ENCODE measurements at places on chromosomes 3 and 15.

DNA sequence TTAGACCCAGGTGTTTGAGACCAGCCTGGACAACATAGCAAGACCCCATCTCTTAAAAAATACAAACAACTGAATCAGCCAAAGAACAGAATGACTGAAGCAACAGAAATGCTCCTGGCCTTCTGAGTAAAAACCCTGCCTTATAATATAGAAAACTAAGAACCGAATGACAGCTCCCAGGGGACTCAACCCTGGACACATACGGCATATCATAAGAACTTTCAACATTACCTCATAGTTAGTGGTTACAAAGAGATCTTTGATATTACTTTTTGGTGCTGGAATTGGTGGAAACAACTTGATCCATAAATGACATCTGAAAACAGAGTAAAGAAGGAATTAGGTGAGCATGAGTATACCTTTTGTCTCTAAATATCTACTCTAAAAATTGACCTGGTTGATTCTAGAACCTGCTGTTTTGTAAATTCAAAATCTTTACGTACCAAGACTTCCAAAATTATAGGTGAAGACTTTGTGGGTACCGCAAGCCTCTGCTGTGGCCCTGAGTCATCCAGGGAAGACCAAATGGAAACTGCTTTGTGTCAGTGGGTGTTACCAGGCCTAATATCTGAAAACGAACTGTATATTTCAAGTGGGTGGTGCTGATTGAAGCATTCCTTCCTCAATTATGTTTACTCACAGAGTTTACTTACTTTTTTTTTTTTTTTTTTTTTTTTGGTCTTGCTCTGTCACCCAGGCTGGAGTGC is 35.5 kb downstream of the IL5RA start:
- DNase-seq, result no peak

DNA sequence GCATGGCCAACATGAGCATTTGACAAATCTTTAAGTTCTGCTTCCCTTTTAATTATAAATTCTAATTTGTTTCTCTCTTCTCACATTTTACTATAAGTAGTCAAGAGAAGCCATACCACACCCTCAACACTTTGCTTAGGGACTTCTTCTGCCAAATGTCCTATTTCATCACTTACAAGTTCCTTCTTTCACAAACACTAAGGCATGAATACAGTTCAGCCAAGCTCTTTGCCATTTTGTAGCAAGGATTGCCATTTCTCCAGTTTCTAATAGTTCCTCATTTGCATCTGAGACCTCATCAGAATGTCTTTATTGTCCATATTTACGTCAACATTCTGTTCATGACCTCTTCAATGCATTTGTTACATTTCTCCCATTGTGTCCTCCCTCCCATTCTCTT is 29.4 kb downstream of the SLC22A14 start:
- no peak for DNase-seq

DNA sequence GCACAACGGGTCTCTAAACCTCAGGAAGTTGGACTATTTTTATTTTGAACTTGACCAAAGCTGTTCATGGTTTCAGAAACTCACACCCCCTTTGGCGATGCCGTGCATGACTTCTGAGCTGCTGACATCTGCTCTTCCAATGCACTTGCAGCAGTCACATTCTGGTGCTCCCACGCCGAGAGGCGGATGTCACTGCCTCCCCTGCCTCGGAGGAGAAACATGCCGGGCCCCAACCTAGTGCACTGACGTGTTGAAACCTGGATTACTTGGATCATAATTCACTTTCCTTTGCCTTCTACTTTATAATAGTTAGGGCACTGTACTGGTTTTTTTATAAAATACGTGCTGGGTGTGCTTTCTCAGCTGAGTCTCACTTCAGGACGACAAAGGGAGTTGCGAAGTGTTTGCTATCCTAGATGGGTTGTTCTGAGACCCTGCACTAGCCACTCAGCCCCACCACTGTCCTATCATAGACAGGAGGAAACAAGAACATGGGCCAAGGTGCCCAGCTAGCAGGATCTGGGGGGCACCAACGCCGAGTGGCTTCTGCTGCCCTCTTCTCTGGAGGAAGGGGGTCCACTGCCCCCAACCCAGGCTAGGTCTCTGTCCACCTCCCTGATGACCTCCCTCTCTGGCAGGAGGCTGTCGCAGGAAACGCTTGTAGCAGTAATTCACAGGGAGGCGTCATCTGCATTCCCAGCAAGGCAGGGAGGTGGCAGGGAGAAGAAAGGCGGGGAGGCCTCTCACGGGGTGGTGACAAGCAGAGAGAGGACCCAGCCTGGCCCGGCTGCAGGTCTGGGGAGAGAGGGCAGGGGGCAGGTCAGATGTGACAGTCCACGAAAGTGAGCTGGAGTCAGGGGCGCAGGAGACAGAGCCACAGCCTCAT is 158.8 kb upstream of the IQSEC1 start:
- DNase-seq, result no peak

GRCh38 chr3:36652104-36652503 is 112.2 kb downstream of the DCLK3 start:
- DNase-seq, result no peak

DNA sequence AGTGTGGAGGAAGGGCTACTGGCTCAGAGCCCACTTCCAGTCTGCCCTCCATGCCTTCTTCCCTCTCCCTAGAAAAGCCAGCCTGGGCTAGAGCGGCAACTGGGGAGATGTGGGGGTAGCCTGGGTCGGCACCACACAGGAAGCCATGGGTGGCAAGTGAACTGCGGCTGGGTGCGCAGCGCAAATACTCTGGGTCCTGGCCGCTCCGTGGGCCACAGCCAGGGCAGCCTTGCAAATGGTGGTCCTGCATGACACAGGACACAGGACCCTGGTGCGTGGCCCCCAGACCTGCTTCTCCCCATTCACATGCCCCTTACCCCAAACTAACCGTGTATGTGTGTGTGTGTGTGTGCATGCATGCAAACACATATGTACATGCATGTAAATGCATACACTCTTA is 25.7 kb downstream of the PRKCD start:
- no peak for DNase-seq

GRCh38 chr3:112042842-112043280 is 8.3 kb downstream of the TMPRSS7 start:
- DNase-seq, result no peak

GRCh38 chr3:69200384-69201068 is 78.1 kb upstream of the LMOD3 start:
- DNase-seq, result no peak

DNA sequence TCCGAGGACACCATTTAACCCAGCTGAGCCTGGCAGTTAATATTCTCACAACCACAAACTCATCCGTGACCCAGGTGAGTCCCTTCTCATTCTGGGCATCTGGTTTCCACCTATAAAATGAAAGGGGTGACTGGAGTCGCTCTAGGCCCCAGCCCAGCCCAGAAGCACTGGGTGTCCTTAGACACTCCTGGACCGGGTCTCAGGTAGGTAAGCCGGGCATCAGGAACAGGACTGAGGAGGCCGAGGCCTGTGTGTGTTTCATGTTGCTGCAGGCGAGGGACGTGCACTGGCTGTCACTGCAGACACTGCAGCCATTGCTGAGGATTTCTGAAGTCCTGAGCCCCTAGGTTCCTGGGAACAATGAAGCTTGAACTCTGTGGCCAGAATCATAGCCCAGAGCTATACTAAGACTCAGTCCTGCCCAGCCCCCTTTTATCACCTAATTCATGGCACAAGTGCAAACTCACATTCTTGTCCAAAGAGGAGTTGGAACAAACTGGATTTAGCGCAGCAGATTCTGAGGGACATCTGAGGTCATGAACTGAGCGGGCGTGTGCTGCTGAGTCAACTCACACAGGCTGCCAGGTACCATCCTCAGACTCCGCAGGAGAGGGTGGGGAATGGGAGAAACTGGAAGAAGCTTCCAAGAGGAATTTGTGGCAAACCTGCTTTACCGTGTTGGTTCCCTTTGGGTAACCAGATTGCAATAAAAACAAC is 184.9 kb downstream of the FAM43A start:
- no peak for DNase-seq

GRCh38 chr3:104909721-104910120 is 457.0 kb upstream of the ALCAM start:
- no peak for DNase-seq

DNA sequence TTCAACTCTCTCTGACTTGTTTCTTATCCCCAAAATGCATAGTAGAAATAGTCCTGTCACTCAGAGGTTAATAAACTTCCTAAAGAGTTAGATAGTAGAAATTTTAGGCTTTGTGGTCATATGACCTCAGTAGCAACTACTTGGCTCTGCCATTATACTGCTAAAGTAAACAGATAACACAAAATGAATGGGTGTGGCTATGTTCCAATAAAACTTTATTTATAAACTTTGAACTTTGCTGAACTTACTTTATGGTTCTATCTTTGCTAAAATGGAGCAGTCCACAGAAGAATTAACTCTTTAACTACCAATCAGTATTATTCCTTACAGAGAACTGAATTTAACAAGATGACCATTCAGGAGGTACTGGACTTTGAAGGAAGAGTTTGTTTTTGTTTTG is 393.6 kb upstream of the CDIN1 start:
- DNase-seq, result no peak

- DNase-seq, result no peak
Measured at GRCh38 chr3:30628205-30628900, 22.0 kb downstream of the TGFBR2 start.

DNA sequence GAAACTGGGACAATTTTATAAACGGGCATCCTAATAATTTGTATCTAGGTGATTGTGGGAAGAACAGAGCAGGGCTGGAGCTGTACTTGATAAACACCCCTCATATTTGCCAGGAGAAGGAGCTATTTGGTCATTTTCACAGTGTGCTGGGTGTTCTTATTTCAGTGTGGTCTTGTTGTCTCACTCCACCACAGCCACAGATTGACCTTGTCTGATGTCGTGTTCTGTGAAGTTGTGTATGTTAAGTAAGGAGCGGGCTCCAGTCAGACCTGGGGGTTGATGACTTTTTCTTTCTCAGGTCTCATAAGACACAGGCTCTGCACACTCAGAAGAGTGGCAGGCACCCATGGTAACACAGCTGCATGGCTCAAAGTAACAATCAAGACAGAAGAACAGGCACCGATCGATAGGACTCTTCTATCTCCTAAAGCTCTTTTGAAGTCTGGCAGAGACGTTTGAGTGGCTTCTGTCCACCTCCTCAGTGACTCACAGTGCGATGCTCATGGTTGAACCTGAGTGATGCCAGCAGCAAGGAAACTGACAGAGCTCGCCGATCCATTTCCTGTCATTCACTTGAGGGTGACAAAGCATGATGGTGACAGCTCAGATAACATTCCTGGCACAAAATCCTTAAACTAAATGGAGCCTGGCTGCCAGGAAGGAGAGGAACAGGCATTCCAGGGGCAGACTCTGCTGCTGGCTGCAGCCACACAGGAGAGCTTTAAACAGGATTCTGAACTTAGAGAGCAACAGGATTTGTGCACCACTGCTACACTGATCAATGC is 20.8 kb downstream of the DPH3 start:
- no peak for DNase-seq

DNA sequence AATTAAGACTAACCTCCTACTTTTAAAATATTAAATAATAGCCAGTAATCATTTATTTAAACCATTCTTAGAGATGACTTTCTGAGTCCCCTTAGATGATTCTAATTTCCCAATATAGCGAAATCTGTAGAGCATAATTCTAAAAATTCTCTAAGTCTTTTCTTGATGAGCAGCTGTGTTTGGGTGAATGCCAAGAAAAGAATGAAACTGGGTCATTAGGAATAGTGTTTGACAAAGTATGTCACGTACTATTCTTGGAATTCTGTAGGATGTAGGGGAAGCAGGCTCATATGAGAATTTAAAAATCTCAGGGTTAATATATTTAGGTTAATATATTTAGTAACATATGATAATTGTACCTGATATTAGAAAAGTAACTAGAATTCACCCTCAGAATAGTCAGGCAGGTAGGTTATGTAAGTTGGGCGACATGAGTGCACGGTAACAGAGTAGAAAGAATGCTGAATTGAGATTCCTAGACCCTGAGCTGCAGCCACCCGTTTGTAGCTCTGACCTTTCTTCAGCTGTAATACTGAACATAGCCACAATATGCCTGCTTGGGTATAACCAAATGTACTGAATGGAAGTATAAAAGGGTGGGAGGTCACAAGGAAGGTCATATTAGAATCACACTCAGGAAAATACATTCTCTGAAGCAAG is 524.3 kb downstream of the UNC13C start:
- DNase-seq, result no peak

DNA sequence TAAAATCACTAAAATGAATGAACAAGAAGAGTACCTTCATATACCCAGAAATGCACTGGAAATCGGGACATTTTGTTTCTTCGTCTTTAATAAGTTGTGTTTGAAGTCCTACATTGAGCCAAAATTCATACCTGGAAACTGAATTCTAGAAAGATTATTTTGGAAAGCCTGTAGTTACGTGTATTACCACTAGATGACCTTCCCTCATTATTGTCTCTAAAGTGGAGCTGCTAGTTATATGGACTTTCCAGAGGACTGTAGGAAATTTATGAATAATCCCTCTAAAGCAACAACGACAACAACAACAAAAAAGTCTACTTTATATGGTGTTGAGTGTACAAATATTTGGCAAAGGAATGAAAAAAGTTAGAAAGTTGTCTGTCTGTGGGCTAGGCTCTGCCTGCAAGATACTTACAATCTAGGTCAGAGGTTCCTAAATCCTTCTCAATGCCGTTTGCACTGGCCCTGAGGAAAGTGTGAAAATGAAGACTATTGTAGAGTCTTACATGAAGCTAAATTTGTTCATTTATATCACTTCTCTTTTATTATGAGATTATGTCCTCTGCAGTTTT is 234.8 kb upstream of the NR2E3 start:
- no peak for DNase-seq

- DNase-seq, result no peak
Measured at GRCh38 chr15:86044981-86045380, 34.7 kb upstream of the AGBL1 start.

DNA sequence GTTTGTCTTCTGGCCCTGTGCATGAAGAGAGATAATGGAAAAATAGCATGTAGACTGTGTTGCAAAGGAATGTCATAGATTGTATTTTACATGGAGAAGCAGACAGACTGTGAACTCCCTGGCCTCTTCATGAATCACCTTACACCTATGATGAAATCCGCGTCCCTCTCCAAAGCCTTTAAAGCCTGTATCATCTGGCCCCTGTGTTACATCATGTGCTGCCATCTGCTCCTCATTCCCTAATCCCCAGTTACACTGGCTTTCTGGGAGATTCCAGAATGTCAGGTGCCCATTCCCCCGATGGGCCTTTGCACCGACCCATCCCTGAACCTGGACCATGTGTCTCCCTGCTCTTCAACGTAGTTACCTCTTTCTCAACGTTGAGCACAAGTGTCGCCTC is 190.8 kb downstream of the ADAMTSL3 start:
- DNase-seq, result no peak

DNA sequence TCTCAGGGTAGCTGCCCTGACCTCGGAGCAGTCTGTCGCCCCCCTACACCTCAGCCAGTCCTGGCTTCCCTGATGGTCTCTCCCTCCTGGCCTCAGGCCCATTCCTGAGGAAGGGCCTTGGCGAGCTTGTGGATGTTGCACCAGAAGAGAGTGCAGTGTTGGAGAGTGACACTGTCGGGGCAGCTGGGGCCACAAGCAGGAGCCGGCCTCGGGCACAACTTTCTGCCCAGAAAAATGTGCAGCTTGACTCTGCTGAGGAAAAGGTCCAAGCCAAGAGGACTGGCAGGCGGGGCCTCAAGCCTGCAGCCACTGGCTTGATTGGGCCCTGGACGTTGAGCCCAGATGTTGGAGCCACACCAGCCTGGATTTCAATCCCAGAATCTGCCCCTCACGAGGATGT is 12.8 kb downstream of the HEMK1 start:
- DNase-seq, result no peak

Data from K562 (cell line).